ENCODE measurements at places on chromosomes 7 and 10.

DNA sequence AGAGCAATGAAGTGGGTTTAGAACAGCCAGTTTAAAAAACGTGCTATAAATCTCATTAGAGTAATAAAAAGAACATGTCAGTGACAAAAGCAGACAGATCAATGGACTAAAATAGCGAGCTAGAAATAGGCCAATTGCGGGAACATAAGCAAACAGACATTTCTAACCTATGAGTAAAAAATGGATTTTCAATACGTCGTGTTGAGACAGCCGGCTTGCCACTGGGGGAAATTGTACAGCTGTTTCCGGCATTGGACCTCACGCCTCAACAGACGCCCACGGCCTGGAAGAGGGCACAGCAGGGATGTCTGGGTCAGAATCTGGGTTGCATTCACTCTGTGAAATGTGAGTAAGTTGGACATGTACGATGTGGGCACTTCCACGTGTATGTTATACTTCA is 92.9 kb downstream of the SVOPL start:
- no peak overlapping the region for H3K4me3 ChIP-seq
- H3K27me3 ChIP-seq: peaks cover 3% of the 10 kb centered on the region
- DNase-seq: no peak
- H3K4me1 ChIP-seq: peaks cover 34% of the 10 kb centered on the region
- peak overlapping the region; percentile 70 for H3K27ac ChIP-seq

DNA sequence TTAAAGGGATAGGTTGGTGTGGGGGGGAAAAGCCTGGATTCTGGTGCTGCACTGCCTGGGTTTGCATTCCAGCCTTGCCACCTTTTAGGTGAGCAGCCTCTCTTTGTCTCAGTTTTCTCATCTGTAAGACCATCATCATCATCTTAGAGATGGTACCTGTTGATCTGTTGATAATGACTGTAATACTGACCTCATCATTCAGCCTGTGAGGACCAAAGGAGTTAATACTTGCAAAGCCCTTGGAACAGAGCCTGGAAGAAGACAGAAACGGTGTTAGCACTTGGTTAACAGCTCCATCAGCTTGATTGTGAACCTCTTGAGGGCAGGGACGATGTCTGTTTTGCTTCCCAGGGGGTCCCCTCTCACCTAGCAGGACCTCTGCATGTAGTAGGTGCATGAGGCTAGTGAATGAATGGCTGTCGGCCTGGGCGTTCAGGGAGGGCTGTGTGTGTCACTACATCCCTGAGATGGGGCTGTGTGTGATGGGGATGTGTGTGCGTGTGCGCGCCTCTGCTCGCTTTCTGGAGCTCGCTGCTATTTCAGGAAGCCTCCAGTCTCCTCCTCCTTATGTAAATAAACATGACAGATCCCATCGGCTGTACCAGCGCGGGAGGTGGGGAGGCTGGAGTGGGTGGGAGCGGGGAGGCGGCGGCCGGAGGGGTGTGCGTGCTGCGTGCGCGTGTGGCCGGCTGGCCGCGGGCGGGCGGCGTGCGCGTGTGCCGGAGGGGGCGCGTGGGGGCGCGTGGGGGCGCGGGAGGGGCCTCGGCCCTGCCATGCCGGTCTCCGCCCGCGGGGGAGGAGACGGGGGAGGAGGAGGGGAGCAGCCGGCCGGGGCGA is 61.2 kb downstream of the NEURL1 start:
- DNase-seq: peak; percentile 81
- no peaks in the 10 kb centered on the region for H3K36me3 ChIP-seq
- H3K4me3 ChIP-seq: peak overlapping the region; percentile 77
- peaks cover 23% of the 10 kb centered on the region for H3K4me1 ChIP-seq

GRCh38 chr7:1380231-1380815 is 78.9 kb downstream of the MICALL2 start:
- peaks cover 32% of the 10 kb centered on the region for H3K27me3 ChIP-seq
- H3K4me1 ChIP-seq: peaks cover 18% of the 10 kb centered on the region
- no peak overlapping the region for H3K4me3 ChIP-seq
- no peaks in the 10 kb centered on the region for H3K36me3 ChIP-seq

GRCh38 chr10:71397296-71398212 is 834 bp downstream of the CDH23 start:
- peak; percentile 48 for DNase-seq
- H3K4me1 ChIP-seq: peaks cover 6% of the 10 kb centered on the region
- H3K4me3 ChIP-seq: peak overlapping the region; percentile 61
- H3K27me3 ChIP-seq: peaks cover 87% of the 10 kb centered on the region
- H3K36me3 ChIP-seq: no peaks in the 10 kb centered on the region
- no peak overlapping the region for H3K27ac ChIP-seq

GRCh38 chr7:125316466-125316865 is 386.8 kb upstream of the POT1 start:
- peaks cover 7% of the 10 kb centered on the region for H3K4me1 ChIP-seq
- DNase-seq: peak; percentile 16
- no peak overlapping the region for H3K27ac ChIP-seq
- H3K27me3 ChIP-seq: no peaks in the 10 kb centered on the region
- H3K36me3 ChIP-seq: peaks cover 5% of the 10 kb centered on the region

DNA sequence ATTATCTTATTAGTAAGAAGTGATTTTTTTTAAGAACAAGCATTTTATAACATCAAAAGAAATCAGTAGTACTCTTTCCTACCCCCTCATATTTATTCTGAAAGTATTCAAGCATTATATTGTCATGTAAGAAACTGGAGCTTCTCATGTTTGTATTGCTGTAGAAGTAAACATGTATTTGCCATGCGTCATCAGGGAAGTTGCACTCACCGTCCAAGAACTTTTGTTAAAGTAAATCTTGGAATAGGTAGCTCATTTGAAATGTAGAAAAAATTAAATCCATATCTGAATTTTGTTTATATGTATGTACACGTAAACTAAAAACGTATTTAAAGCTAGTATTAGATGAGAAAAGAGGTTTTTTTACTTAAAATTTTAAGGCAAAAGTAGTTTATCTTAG is 96.8 kb downstream of the PTEN start:
- no peak overlapping the region for H3K4me3 ChIP-seq
- no peak for DNase-seq
- peaks cover 61% of the 10 kb centered on the region for H3K36me3 ChIP-seq

GRCh38 chr10:112767156-112767555 is 182.9 kb upstream of the TCF7L2 start:
- no peak overlapping the region for H3K4me3 ChIP-seq
- H3K27ac ChIP-seq: no peak overlapping the region
- no peaks in the 10 kb centered on the region for H3K27me3 ChIP-seq
- peaks cover 15% of the 10 kb centered on the region for H3K36me3 ChIP-seq
- DNase-seq: no peak

DNA sequence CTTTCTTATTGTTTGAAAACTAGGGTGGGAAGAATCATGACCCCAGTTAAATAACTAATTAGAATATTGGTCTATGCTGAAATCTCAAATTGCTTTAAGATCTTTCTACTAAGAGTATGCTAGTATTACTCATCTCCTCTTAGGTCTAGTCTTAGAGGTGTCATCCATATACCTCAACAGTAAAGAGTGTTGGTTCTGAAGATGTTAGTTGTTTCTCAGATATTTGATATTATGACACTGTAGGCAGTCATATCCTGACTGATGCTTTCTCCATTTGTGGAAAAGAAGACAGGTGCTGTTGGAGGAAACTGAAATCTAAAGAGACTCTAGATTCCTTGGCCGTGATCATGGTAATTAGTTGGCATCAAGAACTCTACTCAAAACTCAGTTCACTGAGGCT is 21.2 kb downstream of the BPGM start:
- no peaks in the 10 kb centered on the region for H3K27me3 ChIP-seq
- H3K36me3 ChIP-seq: peaks cover 24% of the 10 kb centered on the region
- DNase-seq: no peak
- no peak overlapping the region for H3K27ac ChIP-seq
- H3K4me1 ChIP-seq: peaks cover 2% of the 10 kb centered on the region

- H3K27ac ChIP-seq: no peak overlapping the region
- no peak overlapping the region for H3K4me3 ChIP-seq
- DNase-seq: no peak
These were observed 301.7 kb downstream of the TCERG1L start for GRCh38 chr10:131009791-131010190.

DNA sequence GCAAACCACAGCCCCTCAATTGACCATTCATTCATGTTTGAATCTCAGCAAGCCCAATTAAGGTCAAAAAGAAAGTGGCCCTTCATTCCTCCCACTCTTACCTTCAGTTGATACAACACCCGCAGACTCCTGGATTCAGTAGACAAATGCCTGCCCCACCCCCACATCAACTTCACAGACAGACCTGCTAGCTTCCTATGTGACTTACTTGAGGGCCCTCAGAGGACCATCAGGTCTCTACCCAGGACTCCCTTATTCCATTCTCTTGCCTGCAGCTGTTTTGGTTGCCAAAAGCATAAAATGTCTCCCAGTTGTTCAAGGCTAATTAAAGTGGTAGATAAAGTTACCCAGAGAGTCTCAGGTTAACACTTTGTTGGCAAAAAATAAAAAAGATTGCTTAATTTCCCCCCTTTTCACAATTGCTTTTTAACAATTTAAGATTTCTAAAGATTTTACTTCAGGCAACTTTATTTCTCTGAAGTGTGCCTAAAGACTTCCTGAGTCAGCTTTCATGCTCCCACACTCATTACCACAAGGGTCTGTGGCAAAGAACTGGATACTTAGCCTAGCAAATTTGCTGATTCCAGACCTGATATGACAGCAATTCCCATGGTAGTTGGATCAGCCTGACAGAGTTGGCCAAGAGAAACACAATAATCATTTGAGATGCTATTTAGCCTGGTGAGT is 3.3 kb upstream of the MTERF1 start:
- H3K27me3 ChIP-seq: peaks cover 5% of the 10 kb centered on the region
- no peak overlapping the region for H3K4me3 ChIP-seq
- no peak overlapping the region for H3K27ac ChIP-seq
- peaks cover 27% of the 10 kb centered on the region for H3K4me1 ChIP-seq
- no peak for DNase-seq

DNA sequence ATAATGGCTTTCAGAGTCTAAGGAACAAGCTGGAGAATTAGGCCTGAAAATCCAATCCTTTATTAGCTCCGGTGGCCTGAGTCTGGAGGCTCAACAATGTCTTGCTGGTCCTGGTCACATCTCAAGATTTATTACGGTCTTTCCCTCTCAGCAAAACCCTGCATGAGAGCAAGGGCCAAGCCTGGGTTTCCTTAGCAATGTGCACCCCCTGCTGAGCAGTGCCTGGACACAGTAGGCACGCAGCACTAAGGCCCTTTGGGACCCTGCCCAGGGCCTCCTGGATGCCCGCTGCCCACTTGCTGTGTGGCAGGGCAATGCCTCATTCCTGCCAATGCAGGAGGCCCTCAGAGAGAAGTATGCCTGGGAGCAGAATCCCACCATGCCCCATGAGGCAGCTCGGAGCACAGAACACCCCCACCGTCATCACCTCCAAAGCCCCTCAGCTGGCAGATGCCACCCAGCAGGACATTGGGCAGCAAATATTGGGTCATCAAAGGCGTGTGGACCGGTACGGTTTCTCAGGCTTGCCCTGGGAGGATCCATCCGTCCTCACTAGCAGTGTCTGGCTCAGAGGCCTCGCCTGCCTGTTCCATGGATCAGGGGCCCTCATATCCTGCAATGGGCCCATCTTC is 156.4 kb downstream of the OAT start:
- H3K27ac ChIP-seq: no peak overlapping the region
- peaks cover 27% of the 10 kb centered on the region for H3K27me3 ChIP-seq
- peaks cover 30% of the 10 kb centered on the region for H3K4me1 ChIP-seq

- H3K4me1 ChIP-seq: peaks cover 80% of the 10 kb centered on the region
- peaks cover 3% of the 10 kb centered on the region for H3K27me3 ChIP-seq
- no peak overlapping the region for H3K4me3 ChIP-seq
- no peaks in the 10 kb centered on the region for H3K36me3 ChIP-seq
- H3K27ac ChIP-seq: peak overlapping the region; percentile 98
These were observed 162.9 kb downstream of the GRK5 start for GRCh38 chr10:119370111-119370741.

GRCh38 chr7:49324040-49324439 is 399.7 kb downstream of the CDC14C start:
- H3K36me3 ChIP-seq: no peaks in the 10 kb centered on the region
- no peaks in the 10 kb centered on the region for H3K4me1 ChIP-seq
- no peak for DNase-seq
- H3K27ac ChIP-seq: no peak overlapping the region
- no peaks in the 10 kb centered on the region for H3K27me3 ChIP-seq

DNA sequence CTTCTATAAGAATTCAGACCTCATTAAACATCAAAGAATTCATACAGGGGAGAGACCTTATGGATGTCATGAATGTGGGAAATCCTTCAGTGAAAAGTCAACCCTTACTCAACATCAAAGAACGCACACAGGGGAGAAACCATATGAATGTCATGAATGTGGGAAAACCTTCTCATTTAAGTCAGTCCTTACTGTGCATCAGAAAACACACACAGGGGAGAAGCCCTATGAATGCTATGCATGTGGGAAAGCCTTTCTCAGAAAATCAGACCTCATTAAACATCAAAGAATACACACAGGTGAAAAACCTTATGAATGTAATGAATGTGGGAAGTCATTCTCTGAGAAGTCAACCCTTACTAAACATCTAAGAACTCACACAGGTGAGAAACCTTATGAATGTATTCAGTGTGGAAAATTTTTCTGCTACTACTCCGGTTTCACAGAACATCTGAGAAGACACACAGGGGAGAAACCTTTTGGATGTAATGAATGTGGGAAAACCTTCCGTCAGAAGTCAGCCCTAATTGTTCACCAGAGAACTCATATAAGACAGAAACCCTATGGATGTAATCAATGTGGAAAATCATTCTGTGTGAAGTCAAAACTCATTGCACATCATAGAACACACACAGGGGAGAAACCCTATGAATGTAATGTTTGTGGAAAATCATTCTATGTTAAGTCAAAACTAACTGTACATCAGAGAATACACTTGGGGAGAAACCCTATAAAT is 24.1 kb downstream of the ZNF37A start:
- no peaks in the 10 kb centered on the region for H3K4me1 ChIP-seq
- no peak overlapping the region for H3K4me3 ChIP-seq
- H3K27me3 ChIP-seq: peaks cover 9% of the 10 kb centered on the region
- no peak overlapping the region for H3K27ac ChIP-seq
- DNase-seq: no peak

DNA sequence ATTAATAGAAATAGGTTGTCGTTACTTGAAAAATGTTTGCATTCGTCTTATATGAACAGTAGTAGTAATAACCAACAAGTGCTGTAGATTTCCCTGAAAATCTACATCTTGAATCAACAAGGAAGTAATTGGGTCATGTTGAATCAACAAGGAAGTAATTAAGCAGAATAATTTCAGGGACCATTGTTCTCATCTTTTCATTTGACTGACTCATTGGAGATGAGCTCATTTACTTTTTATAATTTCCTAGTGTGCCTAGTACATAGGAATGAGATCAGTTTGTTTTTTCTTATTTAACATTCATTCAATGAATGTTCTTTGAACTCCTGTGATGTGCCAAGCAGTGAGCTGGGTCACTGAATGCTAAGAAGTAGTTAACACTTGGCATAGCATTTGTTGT is 8.2 kb downstream of the CLDN12 start:
- H3K4me3 ChIP-seq: no peak overlapping the region
- peaks cover 48% of the 10 kb centered on the region for H3K36me3 ChIP-seq
- no peaks in the 10 kb centered on the region for H3K4me1 ChIP-seq
- no peaks in the 10 kb centered on the region for H3K27me3 ChIP-seq
- DNase-seq: no peak
